Stimulated activated CD4-positive, alpha-beta T cell treated with anti-CD3 and anti-CD28 coated beads, Interleukin-1b, Interleukin-23, amount 100 ng/mL, for 1 hour (primary cell): ENCODE measurements at places on chromosomes 4 and X.
A peak's percentile ranks its signal among the peaks of the same experiment; 100 is the strongest.

GRCh38 chrX:149938881-149939654, 777 bp upstream of the EOLA2 start:
- peak; percentile 79 for DNase-seq

GRCh38 chrX:7941390-7942042, 14.3 kb upstream of the PNPLA4 start:
- DNase-seq, result no peak

DNA sequence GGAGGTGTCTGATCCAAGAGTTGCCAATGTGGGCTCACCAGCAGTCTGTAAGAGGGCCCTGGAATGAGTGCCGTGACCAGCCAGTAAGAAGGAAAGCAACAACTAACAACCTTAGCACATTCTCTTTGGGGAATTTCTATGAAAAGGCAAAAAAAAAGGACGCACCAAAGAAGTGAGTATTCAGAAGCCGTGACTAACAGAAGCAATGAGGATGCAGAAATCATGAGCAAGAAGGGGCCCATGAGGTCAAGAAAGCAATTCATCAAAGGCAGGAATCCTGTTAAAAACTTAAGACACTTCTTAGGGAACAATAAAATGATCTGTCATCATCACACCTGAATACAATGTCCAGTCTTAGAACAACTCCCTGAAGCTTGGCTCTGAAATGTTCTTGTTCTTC, 260.5 kb downstream of the RAPGEF2 start:
- no peak for DNase-seq

DNA sequence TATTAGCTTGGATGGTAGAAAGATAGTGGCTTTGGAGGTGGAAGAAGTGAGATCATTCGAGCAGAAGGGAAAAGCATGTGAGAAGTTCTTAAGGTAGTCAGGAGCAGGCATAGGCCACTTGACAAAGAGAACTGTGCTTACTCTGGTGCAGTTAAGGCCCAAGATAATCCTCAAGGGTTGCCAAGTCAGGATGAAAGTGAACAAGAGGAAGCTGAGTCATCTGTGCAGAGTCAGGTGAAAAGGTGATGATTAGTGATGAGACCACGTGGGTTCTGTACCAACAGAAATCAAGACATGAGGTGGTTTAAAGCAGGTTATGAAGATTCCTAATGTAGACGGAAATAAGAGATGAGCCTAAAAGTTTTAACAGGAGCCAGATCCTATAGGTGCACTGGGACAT, 369.8 kb downstream of the DTHD1 start:
- DNase-seq, result no peak

DNA sequence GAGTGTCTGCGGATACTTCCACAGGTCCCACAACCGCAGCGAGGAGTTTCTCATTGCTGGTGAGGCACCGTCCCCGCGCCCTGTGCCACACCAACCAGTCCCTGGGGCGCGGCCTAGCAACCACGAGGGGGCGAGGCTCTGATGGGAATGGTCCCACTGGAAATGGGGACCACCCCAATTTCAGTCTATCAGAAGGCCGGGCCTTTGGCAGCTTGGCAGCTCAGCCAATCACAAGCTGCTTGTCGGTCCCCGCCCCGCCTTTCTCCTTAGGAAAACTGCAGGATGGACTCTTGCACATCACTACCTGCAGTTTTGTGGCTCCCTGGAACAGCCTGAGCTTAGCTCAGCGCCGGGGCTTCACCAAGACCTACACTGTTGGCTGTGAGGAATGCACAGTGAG, 3.0 kb downstream of the TIMP1 start:
- DNase-seq, result no peak

DNA sequence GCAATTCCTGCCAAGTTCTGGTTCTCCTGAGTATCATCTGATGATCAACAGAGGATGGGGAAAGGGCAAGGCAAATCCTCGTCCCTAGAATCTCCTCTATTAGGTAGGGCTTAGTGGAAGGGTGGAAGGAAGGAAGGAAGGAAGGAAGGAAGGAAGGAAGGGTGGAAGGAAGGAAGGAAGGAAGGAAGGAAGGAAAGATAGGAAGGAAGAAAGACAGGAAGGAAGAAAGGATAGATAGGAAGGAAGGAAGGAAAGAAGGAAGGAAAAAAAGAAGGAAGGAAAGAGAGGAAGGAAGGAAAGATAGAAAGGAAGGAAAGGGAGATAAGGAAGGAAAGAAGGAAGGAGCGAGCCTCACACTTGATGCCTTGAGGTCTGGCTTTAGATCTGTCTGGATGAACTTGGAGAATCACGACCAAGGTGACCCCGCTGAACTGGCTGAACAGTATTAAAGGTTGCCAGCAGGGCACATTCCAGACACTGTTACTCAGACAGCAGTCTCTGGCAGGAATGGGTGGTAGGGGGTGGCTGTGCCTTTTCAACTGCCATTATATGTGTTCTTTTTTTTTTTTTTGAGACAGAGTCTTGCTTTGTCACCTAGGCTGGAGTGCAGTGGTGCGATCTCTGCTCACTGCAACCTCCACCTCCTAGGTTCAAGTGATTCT, 57.1 kb downstream of the MAP7D2 start:
- no peak for DNase-seq

DNA sequence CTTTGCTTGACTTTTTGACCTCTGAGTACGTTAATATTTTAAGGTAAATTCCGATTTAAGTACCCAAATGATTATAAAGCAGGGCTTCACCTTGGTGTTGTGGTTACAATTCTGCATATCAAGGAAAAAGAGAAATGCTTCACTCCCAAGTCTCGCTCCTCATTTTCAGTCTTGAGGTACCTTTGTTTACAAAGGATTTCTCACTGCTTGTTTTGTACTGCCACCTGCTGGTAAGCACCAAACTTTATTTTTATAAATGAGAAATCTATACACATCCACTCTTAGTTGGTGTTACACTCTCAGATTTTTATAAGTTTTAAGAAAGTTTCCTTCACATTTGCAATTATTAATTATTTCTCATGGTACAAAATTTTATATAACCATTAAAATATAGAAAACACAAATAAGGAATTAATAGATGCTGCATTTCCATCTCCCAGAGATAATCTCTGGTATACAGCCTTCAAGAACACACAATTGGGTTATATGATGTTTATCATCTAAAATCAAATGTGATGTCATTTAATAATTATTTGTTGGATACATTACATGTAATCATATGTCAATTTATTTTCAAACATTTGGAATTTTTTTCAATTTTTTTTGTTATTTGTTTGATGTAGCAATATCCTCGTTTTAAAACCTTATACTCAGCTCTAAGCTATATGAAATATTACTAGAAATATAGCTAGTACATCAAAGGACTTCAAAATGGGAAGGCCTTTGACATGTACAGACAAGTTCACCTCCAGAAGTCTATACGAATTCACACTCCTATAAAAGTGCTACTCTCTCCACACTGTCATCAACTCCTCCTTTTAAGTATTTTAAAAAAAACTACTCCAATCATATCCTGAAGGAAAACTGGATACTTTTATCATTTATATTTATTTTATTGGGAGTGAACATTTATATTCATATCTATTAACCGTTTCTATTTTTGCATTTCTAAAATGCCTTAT, 179.9 kb downstream of the KCNIP4 start:
- no peak for DNase-seq

- DNase-seq, result no peak
Observed at GRCh38 chrX:129818123-129818522, 25.6 kb downstream of the ZDHHC9 start.

DNA sequence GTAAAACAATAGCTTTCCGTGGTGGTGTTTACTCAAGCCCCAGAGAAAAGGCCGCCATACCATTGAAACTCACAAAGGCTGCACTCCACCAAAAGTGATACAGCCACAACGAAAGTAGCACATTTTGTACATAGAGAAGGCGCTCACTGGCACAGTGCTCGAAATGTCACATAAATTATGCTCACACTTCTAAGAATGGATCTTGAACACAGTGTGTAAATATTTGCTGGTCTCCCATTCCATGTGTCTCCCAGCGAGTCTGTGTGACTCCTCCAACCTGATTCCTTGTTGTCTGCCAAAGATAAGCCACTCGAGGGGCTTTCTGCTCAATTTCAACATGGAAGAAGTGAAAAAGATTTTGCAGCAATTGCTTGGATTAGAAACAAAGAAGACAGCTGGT, 234.0 kb upstream of the VCX3A start:
- DNase-seq, result no peak

DNA sequence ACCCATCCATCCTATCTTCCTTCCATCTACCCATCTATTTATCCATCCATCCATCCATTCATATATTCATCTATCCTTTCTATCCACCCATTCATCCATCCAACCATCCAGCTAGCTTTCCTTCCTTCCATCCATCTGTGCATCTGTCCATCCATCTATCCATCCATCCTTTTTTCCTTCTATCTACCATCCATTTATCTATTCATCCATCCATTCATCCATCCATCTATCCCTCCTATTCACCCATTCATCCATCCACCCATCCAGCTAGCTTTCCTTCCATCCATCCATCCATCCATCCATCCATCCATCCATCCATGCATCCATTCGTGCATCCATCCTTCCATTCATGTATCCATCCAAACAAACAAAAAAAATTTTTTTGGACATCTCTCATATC, 118.8 kb downstream of the PSAPL1 start:
- no peak for DNase-seq
